ENCODE measurements at places on chromosomes 13 and 19. TPM values are rescaled to one million over a fixed set of nuclear protein-coding genes. Genes with fewer than 3 reads are reported as not detected.

GRCh38 chr13:30047154-30047874 lies 196.9 kb upstream of the UBL3 start:
- H3K27ac ChIP-seq, result no peak overlapping the region
- H3K4me1 ChIP-seq, result peaks cover 2% of the 10 kb centered on the region
- DNase-seq, result no peak
- no peaks in the 10 kb centered on the region for H3K36me3 ChIP-seq

- H3K4me3 ChIP-seq, result peak overlapping the region; percentile 14
- no peak overlapping the region for H3K27ac ChIP-seq
- no peaks in the 10 kb centered on the region for H3K27me3 ChIP-seq
- peaks cover 10% of the 10 kb centered on the region for H3K4me1 ChIP-seq
- H3K36me3 ChIP-seq, result no peaks in the 10 kb centered on the region
These were observed 4.1 kb upstream of the EML2 start for GRCh38 chr19:45643024-45643926.

CLEC17A gene
- 0.04 TPM for total RNA-seq

GRCh38 chr13:77925616-77926015 lies 7.0 kb upstream of the EDNRB start:
- H3K4me3 ChIP-seq, result no peak overlapping the region
- 0 out of 2 replicates have a peak, but pooled peaks cover 3% of the 10 kb centered on the region for H3K27me3 ChIP-seq
- no peaks in the 10 kb centered on the region for H3K36me3 ChIP-seq
- H3K27ac ChIP-seq, result no peak overlapping the region
- H3K4me1 ChIP-seq, result no peaks in the 10 kb centered on the region
- DNase-seq, result no peak

C13orf42 gene
- not detected for total RNA-seq

CEACAM3 gene
- total RNA-seq, result not detected

DNA sequence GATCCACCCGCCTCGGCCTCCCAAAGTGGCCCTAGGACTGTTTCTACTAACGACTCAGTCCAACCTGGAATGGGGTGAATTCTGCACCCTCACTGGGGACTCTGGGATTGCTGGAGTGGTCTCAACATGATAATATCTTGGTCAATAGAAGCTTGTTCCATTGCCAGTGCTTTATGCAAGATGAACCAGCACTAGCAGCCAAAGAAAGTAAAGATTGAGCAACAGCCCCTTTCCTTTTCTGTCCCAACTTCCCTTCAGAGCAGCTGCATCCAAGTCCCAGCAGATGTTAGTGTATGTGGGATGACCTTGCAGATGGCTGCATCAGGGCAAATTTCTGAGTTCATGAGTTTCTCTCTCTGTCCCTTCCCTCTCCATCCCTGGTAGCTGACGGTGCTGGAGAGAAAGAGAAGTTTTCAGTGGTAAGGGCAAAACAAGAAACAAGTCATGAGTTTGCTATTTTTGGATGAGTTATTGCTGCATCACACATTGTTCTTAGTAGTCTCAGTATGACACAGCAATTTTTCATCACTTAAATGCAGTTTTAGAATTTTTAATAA lies 183.6 kb upstream of the EDNRB start:
- H3K36me3 ChIP-seq, result no peaks in the 10 kb centered on the region
- H3K27ac ChIP-seq, result no peak overlapping the region
- no peak overlapping the region for H3K4me3 ChIP-seq
- no peak for DNase-seq

DNA sequence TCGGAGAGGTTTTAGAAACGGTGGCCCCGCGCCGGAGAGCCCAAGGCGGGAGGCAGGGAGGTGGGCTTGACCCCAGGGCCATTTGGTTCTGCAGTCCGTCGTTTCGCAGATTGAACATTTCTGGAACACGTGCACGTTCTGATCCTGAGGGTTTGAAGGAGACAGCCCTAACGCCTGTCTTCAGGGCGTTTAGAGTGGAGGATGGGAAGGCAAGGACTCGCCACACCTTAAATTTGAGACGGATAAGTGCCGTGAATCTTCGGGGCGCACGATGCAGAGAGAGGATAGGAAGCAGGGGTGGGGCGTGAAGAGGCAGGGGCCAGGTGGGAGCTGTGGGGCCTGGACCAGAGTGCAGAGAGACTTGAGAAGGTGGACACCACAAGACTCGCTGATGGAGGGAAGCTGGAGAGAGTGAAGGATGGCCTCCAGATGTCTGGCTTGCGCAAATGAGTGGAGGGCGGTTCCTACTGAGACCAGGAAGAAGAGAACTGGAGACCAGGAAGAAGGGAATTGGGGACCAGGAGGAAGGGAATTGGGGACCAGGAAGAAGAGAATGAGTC lies 804 bp upstream of the MIER2 start:
- no peak overlapping the region for H3K27ac ChIP-seq
- no peaks in the 10 kb centered on the region for H3K36me3 ChIP-seq
- no peak overlapping the region for H3K4me3 ChIP-seq
- peaks cover 10% of the 10 kb centered on the region for H3K4me1 ChIP-seq
- no peaks in the 10 kb centered on the region for H3K27me3 ChIP-seq

ITGBL1 gene
- 0.10 TPM for total RNA-seq

ZNF701 gene
- 14.8 TPM for total RNA-seq

DNA sequence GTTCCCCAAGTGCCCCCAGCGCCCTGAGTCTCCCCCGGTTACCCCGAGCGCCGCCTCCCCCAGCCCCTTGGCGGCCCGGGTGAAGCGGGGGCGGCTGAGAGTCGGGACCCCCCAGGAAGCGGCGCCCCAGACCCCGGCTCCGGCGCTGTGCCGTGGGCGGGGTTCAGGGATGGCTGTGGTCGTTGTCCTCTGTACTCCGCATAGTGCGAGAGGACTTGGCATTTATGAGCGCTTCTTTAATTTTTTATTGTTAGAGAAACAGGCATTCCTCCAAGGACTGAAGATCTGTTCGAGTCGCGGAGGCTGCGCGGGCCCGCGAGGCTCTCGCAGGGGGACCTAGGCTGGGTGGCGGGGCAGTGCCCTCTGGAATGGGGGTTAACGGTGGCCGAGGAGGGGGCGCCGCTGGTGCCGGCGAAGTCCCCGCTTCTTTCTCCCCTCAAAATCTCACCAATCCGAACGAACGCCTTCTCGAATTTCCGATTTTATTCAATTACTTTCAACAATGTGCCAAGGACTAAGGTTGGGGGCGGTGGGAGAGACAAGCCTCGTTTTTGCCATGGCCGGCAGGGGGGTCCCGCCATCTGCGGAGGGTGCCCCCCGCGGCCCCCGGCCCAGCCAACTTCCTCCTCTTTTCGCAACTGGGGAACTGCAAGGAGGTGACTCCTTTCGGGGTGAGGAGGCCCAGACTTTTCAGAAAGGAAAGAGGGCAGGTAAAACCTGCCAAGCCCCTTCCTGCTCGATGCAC lies 596 bp upstream of the GJB2 start:
- DNase-seq, result no peak
- no peak overlapping the region for H3K27ac ChIP-seq
- H3K4me1 ChIP-seq, result no peaks in the 10 kb centered on the region
- no peaks in the 10 kb centered on the region for H3K36me3 ChIP-seq

RASIP1 gene
- total RNA-seq, result 0.99 TPM

DNA sequence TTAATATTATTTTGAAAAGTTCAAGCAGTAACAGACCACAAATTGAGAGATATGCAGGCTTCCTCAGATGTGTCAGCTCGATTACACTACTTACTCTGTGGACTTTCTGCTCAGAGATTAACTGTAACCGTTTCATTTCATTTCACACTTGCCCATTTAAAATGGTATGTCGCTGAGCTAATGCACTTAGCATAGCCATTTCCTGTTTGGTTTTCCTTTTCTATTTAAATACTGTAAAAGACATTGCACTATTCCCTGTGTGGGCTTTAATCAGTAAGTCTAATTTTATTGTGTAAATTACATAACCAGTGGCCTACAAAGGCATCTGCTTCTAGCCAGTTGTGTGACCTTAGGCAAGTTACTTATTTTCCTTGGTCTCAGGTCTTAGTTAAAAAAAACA lies 237.6 kb downstream of the LACC1 start:
- DNase-seq, result no peak
- H3K36me3 ChIP-seq, result no peaks in the 10 kb centered on the region
- no peaks in the 10 kb centered on the region for H3K27me3 ChIP-seq
- H3K27ac ChIP-seq, result no peak overlapping the region

ADAMTS10 gene
- total RNA-seq, result not detected

USE1 gene
- total RNA-seq, result 11.0 TPM

DNA sequence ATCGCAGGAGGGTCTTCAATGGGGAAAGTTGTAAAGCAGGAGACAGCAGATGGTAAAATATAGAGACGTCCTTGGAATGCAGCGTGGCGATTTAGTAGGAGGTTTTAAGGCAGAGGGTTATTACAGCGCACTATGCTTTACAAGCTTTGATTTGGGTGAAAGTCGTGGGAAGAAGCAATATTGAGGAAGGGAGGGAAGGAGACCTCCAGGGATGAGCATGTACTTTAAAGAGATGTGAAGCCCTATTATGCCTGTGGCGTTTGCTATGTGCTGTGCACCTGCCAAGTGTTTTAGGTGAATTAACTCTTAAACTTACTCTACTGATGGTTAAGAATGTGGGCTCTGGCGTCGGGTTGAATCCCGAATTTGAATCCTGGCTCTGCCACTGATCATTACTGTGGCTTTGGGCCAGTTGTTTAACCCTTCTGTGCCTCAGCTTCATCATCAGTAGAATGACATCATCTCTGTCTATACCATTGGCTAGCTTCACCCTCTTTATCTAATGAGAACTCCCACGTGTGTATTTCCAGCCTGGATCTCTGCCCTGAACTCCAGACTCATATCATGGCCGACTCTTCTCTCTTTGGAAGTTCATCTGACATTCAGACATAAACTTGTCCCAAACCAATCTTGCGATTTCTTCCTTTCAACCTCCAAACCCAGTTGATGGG lies 583 bp downstream of the CCDC61 start:
- no peak overlapping the region for H3K27ac ChIP-seq
- peak overlapping the region; percentile 85 for H3K4me3 ChIP-seq
- H3K4me1 ChIP-seq, result no peaks in the 10 kb centered on the region
- no peaks in the 10 kb centered on the region for H3K36me3 ChIP-seq

ACP7 gene
- not detected for total RNA-seq

GRCh38 chr13:102192858-102193257 lies 209.0 kb downstream of the FGF14 start:
- H3K4me1 ChIP-seq, result no peaks in the 10 kb centered on the region
- H3K27me3 ChIP-seq, result no peaks in the 10 kb centered on the region
- H3K4me3 ChIP-seq, result no peak overlapping the region
- no peaks in the 10 kb centered on the region for H3K36me3 ChIP-seq
- DNase-seq, result no peak

- H3K4me1 ChIP-seq, result peaks cover 7% of the 10 kb centered on the region
- H3K4me3 ChIP-seq, result peak overlapping the region; percentile 99
- H3K27ac ChIP-seq, result peak overlapping the region; percentile 64
- peaks cover 6% of the 10 kb centered on the region for H3K36me3 ChIP-seq
- no peak for DNase-seq
These were observed 500 bp downstream of the AP3D1 start for GRCh38 chr19:2150794-2151338.
